ENCODE measurements at places on chromosomes 13 and 19.
A peak's percentile ranks its signal among the peaks of the same experiment; 100 is the strongest.

DNA sequence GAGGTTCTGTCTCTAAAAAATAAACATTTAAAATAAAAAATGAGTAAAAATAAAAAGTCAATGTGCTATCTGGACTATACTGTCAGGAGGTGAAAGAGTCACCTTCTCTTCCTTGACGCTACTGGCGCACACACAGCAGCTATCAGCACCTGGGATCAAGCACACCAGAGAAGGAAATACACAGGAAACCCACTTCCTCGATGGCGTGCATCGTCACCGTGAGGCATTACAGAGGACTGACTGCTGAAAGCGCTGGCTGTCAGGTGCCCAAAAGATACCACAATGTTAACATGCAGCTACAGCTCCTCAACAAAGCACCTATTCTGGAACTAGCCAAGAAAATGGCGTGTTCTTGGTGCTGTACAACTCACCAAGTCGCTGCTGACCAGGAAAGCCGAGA lies 6.1 kb downstream of the SLC35E1 start:
- DNase-seq = peak; percentile 65

GRCh38 chr19:13149628-13150186 lies 468 bp downstream of the STX10 start:
- peak; percentile 15 for DNase-seq

DNA sequence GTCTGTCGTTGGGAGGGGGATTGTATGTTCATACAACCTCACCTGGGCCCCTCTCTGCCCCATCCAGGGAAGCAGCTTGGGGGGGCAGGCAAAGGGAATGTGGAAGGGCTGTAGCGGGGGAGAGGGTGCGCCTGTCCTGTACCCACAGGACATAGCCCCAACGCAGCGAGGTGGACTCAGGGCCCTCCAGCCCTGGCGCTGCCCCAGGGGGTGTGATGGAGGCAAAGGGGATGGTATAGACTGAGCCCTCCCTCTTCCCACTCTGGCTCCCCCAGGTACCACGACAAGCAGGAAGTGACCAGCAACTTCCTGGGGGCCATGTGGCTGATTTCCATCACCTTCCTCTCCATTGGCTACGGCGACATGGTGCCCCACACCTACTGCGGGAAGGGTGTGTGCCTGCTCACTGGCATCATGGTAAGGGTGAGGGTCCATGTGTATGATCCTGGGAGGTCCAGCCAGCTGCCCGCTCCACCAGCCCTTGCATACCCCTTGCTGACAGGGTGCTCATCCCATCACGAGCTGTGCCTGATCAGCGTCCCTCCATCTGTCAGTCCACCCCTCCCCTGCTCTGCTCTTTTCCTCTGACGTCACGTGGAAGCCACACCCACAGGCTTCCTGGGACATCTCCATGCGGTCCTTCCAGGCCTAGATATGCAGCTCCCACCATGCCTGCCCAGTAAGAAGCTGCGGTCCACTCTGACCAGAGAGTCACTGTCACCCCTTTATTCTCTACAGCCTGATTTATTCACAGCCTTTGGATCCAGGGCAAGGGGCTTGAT lies 18.3 kb downstream of the KCNN1 start:
- DNase-seq = no peak

DNA sequence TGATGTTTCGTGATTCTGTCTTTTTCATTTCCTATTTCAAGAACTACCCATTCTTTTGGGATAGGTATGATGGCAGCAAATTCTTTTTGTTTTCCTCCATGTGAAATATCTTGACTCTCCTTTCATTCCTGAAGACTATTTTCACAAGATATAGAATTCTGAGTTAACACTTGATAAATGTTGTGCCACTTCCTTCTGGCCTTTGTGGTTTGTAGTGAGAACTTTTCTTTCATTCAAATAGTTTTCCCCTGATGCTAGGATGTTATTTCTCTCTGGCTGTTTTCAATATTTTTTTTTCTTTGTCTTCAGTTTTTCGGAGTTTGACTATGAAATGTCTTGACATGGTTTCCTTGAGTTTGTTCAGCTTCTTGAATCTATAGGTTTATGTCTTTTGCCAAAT lies 8.3 kb upstream of the TUBGCP3 start:
- DNase-seq = no peak

DNA sequence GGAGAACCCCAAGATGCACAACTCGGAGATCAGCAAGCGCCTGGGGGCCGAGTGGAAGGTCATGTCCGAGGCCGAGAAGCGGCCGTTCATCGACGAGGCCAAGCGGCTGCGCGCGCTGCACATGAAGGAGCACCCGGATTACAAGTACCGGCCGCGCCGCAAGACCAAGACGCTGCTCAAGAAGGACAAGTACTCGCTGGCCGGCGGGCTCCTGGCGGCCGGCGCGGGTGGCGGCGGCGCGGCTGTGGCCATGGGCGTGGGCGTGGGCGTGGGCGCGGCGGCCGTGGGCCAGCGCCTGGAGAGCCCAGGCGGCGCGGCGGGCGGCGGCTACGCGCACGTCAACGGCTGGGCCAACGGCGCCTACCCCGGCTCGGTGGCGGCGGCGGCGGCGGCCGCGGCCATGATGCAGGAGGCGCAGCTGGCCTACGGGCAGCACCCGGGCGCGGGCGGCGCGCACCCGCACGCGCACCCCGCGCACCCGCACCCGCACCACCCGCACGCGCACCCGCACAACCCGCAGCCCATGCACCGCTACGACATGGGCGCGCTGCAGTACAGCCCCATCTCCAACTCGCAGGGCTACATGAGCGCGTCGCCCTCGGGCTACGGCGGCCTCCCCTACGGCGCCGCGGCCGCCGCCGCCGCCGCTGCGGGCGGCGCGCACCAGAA lies 1.1 kb downstream of the SOX1 start:
- DNase-seq = no peak

DNA sequence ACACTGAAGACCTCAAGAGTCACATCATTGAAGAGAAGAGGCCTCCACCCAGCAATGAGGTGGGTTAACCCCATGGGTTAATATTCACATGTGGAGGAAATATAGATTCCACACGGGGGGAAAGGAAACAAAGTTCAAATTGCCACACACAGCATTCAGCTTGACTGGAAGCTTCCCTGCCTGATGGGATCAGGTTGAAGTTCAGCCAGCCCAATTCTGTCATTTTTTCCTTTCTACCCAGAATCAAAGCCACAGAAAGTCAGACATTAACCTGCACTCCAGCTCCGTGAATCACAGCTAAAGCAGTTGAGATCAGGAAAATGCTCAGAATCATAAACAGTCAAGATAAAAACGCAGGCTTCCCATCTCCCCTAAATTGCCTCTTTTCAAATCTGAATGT lies 208.7 kb upstream of the OBI1 start:
- no peak for DNase-seq

DNA sequence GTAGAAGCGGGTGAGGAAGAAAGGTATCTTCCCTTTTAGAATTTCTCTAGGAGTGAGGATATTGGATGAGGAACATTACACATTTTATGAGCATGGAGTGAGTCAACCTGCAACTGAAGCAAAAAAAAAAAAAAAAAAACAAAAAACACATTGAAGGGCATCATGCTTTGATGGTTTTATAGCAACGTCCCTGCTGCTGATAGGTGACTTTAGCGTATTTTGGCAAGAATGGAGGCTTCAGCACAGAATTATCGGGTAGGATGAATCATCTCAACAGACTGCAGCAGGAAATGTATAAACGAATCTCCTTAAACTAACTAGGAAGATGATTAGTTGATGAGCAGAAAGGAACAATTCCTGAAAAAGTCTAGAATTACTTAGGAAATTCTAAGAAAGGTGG lies 1359.6 kb upstream of the ATXN8OS start:
- no peak for DNase-seq

DNA sequence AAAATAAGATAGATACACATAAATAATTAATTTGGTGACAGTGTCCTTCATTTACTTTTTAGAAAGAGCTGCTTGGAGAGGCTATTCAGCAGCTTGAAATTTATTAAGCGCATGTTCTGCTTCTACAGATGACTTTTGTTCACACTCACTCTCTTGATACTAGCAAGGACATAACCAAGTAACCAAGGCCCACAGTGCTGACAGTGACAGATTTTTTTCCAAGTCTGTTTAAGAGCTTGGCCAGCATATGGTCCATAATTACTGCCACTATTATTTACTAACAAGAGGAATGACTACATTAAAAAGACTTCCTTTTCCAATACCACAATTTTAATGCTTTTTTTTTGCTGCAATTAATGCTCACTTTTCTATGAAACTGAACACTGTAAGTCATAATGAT lies 673.7 kb upstream of the MIR17HG start:
- DNase-seq = no peak

DNA sequence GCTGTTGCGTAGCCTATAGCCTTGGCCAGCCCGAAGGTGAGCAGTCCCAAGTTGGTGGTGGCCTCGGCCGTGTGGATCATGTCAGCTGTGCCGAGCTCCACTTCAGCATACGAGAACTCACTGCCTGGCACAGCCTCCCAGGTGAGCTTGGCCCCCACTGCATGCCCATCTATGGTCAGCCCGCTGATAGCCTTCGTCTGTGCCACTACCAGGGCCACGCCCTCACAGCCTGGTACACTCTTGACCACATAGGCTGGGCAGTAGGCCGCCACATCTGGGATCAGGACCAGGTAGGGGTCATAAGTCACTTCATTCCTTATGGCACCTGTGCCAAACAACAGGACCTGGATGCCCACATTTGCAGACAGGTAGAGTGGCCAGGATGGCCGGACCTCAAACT lies 7.4 kb downstream of the FCGBP start:
- no peak for DNase-seq

DNA sequence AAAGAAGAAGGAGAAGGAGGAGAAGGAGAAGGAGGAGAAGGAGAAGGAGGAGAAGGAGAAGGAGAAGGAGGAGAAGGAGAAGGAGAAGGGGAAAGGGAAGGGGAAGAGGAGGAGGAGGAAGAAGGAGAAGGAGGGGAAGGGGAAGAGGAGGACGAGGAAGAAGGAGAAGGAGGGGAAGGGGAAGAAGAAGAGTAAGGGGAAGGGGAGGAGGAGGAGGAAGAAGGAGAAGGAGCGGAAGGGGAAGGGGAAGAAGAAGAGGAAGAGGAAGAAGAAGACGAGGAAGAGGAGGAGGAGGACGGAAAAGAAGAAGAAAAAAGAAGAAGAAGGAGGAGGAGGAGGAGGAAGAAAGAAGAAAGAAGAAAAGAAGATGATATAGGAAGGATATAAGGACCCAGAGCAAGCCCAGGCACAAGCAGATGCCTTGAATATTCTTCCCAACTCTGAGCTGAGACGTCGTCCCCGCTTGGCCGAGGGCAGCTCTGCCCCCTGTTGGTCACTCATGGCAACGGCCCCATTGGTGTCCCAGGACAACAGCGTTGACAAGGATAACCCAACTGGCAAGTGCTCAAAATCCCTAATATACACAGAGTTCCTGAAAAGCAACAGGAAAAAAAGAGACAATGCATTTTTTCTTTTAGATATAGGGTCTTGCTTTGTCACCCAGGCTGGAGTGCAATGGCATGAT lies 30.6 kb upstream of the IGSF23 start:
- no peak for DNase-seq

GRCh38 chr13:35954207-35954560 lies 177.0 kb downstream of the DCLK1 start:
- DNase-seq = no peak

- no peak for DNase-seq
Observed at GRCh38 chr19:56126983-56127780, 6.1 kb upstream of the ZNF787 start.

DNA sequence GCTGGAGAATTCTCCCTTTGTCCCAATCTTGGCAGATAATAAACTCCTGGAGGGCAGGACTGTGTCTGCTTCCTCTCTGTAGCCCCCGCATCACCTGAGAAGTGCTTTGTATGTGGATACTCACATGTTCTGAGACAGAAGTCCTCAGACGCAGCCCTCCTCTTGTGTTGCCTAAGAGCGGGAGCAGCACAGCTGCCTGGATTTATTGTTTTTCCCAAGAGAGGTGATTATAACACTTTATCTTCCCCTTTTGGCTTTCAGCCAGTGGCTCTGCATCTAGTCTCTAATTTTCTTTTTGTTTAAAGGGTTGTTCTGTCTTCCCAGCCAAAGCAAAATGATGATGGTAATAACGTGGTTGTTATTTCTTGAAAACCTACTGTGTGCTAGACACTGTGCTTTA lies 36.1 kb downstream of the OLFM4 start:
- DNase-seq = no peak

All from activated CD8-positive, alpha-beta memory T cell treated with anti-CD3 and anti-CD28 coated beads for 1 hour (primary cell).